T follicular helper cell (primary cell): ENCODE measurements at places on chromosomes 11 and 22.

- no peak for DNase-seq
Measured at GRCh38 chr22:45672564-45673481, 1.2 kb downstream of the ATXN10 start.

GRCh38 chr11:84117394-84117793, 831.2 kb upstream of the CCDC90B start:
- DNase-seq = no peak

GRCh38 chr11:441418-442274, at the start of gene ANO9:
Gene ANO9, minus strand, starts transcription at chr11:442011. Its CDS starts 85 bp downstream, at chr11:441926.
- peak; percentile 43 for DNase-seq

- DNase-seq = no peak
Measured at GRCh38 chr11:94595076-94595475, 27.9 kb downstream of the PIWIL4 start.

- DNase-seq = no peak
Measured at GRCh38 chr11:105781807-105782206, 171.9 kb downstream of the GRIA4 start.
